Epithelial cell of proximal tubule (primary cell): ENCODE measurements at places on chromosomes 12 and 14.

- peak; percentile 85 for DNase-seq
Measured at GRCh38 chr12:6092784-6093722, 31.4 kb downstream of the VWF start.

- no peak for DNase-seq
Measured at GRCh38 chr14:57362361-57362760, 28.0 kb upstream of the NAA30 start.

- no peak for DNase-seq
Measured at GRCh38 chr12:131167334-131167733, 213.6 kb downstream of the ADGRD1 start.

DNA sequence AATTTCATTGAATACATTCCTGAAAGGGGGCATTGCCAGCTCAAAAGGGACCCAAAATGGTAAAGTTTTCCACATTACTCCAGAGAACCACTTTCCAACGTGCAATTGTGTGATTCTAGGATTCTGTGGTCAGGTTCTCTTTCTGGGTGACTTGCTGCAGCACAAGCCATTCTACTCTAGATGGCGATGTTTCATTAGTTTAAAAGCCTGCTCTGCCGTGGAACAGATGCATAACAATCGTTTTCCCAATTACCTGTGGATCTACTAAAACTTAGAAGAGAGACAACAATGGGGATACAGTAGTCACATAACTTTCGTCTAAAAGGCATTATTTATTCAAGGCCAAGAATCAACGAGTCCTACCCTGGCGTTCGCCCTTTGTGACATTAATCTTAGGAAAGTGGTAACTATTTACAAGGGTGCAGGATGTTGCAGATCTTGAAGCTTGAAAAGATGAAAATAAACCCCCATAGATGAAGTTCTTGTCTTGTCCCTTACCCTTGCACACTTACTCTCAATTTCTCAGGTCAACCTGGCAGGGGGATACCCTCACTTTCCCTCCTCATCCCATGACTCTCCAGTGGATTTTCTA lies 400.9 kb downstream of the SNAPC1 start:
- peak; percentile 10 for DNase-seq

DNA sequence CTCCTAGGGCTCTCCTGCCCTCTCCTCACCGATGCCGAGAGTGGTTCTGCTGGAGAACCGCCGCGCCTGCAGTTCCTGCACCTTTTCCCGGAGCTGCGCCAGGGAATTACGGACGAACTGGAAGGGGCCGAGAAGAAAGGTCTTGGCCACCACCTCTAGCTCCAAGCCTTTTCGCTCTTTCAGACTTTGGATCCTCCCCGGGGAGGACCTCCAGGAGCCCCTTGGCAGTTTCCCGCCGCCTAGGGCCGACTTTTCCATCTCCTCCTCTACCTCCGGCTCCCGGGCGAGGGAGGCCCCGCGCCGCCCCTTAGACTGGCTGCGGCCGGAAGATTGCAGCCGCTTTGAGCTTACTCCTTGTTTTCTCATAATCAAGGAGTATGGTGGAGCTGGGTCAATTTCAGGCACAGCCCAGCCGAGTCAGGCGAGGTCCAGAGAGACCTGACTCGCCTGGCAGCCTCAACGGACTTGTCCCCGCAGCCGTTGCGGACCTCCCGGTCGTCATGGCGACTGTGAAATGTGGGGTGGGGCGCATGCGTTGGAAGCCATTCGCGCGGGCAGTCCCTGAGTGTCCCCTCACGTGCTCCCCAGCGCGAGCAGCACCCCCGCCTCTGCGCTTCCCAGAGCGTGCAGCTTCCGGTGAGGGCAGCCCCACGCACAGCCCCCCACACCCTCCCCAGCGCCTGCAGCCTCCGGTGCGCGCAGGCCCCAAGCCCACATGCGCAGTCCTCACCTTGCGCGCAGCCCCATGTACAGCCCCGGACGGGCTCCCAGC lies at the start of gene DPY19L2:
Gene DPY19L2, minus strand, starts transcription at position 466 of the 772 bp plus-strand sequence. Its CDS starts 100 bp downstream, at position 366.
- no peak for DNase-seq

DNA sequence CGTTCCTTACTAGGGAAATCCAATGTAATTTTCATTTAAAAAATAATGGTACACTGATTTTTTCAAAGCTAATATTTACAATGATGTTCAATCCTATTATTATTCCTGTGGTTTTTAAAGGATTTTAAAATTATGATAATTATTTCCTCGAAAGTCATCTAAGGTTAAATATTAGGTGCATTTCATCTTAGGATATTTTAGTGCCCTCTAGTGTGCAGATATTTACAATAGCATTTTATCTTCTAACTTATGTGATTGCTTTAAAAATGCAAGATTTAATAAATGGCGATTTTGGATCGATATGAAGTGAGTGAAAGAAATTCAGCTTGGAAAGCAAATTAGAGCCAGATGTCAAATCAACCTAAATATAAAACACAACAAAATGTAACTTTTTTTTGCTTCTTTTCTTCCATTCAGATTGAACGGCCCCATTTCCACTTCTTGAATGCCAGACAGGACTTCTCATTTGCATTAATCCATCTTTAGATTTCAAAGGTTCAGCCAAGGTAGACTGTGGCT lies 293.5 kb downstream of the SLC6A15 start:
- DNase-seq, result no peak

DNA sequence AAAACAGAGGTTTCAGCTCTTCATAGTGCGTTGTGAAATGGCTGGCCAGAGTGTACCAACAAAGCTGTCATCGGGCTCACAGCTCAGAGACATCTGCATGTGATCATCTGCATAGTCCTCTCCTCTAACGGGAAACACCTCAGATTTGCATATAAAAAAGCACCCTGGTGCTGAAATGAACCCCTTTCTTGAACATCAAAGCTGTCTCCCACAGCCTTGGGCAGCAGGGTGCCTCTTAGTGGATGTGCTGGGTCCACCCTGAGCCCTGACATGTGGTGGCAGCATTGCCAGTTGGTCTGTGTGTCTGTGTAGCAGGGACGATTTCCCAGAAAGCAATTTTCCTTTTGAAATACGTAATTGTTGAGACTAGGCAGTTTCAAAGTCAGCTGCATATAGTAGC lies 14.3 kb upstream of the PAPLN start:
- no peak for DNase-seq

GRCh38 chr12:52442600-52443061 lies 8.5 kb upstream of the KRT75 start:
- peak; percentile 89 for DNase-seq

GRCh38 chr12:82414926-82415325 lies 56.6 kb downstream of the METTL25 start:
- peak; percentile 32 for DNase-seq

- peak; percentile 19 for DNase-seq
Measured at GRCh38 chr14:81303258-81303935, 82.6 kb upstream of the GTF2A1 start.

GRCh38 chr14:51727526-51727925 lies 75.8 kb downstream of the FRMD6 start:
- DNase-seq, result no peak

DNA sequence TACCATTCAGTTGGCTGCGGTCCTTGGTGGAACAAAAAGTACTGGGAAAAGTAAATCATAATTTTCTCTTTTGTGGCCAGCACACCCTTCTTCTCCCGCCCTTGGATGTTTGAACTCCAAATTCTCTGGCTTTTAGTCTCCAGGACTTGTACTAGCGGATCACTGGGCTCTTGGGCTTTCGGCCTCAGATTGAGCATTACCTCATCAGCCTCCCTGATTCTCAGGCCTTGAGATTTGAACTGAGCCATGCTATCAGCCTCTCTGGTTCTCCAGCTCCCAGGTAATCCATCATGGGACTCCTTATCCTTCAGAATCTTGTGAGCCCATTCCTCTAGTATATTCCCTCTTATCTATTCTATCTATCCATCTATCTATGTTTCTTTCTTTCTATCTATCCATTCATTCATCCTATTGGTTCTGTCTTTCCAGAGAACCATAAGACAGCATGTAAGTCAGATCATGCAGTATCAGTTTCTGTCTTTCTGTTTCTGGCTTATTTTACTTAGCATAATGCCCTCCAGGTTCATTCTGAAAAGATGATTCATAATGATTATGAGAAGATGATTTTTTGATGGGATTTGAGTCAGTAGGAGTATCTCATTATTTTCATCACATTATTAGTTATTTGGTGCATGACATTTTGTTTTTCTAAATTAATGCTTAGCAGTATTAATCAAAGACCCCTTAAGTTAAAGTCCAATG lies 814.9 kb downstream of the LRFN5 start:
- DNase-seq, result no peak

DNA sequence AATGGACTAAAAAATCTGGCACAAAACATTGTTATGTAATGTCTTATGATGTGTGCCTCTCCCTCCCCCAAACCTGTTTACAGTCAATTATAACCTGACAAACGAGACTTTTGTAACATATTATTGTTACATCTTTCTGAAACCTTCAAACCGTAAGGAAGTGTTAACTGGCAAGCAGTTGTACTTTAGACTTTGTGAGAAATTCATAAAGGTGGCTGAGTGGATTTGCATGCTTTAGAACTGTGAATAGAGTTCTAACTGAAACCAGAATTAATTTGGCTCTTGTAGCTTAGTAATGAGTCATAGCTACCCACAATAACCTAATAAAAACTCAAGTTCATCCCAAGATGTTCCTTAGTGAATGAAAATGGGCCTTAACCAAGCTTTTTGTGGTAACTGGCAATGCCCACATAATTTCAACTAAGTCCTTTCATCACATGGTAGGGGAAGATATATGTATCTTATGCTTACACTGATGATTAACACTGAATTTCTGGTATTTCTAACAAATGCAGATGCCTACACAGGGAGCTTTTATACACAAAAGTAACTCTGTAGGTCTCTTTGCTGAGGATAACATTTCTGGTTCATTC lies 29.7 kb downstream of the RAD9B start:
- DNase-seq, result no peak

- no peak for DNase-seq
Measured at GRCh38 chr12:101468948-101469347, 6.2 kb upstream of the SPIC start.

GRCh38 chr12:12804011-12804410 lies 9.1 kb upstream of the DDX47 start:
- DNase-seq, result no peak

DNA sequence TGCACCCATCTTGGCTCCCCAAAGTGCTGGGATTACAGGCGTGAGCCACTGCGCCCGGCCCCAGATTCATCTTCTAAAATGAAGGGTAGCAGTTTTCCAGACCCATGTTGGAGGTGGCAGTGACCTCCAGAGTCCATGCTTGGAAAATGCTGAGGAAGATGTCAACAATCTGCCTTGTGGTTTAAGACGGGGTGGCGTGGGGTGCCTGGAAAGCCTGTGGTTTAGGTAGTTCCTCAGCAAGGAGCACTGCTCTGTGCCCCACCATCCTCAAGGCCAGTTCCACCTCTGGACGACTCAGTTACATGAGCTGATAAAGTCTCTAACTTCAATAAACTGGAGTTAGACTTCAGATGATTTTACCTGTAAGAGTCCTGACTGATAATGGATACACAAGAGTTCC lies 48.6 kb downstream of the DRAM1 start:
- DNase-seq, result no peak

DNA sequence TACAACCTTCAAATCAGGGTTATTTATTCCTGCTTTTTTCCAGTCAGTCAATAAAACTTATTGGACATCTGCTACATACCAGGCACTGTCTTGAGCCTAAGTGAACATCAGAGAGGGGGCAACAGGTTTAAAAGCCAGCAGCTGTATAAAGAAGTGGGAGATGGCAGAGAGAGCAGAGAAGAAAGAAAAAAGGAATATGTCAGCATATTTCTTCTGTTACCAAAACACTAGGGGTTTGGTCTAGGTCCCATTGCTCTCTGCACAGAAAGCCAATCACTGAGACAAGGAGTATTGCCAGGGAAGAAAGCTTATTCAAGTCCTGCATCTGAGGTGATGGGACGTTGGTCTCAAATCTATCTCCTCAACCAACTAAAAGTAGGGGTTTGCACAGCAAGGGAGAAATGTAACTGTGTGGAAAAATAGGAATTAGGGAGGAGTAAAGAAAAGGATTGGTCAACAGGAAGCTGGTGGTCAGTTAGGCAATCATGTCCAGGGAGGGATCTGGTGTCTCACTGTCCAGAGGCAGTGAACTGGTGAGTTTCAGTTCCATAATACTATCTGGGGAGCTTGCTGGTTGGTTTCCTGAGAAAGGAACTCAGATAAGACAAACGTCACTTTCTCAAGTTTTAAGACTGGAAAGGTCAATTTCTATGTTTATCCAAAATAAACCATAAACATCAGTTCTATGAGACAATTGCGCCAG lies 107.5 kb downstream of the PHLDA1 start:
- no peak for DNase-seq

- peak; percentile 48 for DNase-seq
Measured at GRCh38 chr12:10641735-10642500, 28.5 kb upstream of the MAGOHB start.

- no peak for DNase-seq
Measured at GRCh38 chr12:1357711-1358110, 236.7 kb downstream of the FBXL14 start.

DNA sequence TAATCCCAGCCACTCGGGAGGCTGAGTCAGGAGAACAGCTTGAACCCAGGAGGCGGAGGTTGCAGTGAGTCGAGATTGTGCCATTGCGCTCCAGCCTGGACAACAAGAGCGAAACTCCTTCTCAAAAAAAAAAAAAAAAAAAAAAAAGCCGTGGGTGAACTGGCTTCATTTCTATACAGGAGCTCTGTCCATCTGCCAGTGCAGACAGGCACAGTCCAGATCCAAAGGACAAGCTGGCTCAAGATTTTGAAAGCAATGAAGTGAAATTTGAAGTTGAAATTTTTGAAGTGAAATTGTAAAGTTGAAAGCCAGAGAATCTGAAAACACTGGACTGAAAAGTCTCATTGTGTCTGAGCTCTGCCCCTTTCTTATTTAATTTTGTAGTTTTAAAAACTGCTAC lies 134.7 kb downstream of the CALM1 start:
- DNase-seq, result no peak

DNA sequence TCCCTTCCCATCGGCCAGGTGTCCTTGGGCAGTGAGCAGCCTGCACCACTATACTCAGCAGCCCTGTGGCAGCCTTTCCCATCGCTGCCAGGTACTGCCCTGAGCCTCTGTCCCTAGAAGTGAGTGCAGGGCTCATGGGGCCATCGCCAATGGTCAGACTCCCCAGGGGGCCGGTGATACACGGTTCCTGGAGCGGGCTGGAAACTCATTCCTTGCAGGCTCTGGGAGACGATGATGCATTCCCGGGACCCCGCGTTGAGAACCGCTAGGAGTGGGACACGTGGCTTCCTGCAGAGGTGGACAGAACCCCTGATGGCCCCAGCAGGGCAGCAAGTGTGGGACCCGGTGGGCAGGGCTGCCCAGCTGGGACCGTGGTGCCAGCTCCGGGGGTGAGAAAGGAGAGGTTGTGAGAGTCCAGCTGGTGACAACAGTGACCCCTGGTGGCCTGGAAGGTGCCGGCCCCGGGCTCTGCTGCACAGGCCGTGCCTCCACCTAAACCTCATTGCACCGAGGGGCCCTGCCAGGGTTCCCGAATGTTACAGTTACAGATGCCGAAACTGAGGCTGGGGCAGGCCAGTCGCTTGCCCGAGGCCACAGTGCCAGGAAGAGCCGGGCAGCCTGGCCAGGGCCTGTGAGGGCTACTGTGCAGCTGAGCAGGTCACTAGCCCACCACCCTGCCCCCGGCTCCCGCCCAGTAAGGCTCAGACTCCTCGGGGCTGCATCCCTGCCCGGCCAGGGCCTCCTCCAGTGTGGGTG lies 33.8 kb downstream of the FBRSL1 start:
- DNase-seq, result no peak

GRCh38 chr12:42641221-42641885 lies 51.8 kb upstream of the PRICKLE1 start:
- no peak for DNase-seq
